ENCODE measurements at places on chromosomes 7 and 10.

- DNase-seq, result no peak
These were observed 1.6 kb upstream of the MRPS33 start for GRCh38 chr7:141016349-141016748.

DNA sequence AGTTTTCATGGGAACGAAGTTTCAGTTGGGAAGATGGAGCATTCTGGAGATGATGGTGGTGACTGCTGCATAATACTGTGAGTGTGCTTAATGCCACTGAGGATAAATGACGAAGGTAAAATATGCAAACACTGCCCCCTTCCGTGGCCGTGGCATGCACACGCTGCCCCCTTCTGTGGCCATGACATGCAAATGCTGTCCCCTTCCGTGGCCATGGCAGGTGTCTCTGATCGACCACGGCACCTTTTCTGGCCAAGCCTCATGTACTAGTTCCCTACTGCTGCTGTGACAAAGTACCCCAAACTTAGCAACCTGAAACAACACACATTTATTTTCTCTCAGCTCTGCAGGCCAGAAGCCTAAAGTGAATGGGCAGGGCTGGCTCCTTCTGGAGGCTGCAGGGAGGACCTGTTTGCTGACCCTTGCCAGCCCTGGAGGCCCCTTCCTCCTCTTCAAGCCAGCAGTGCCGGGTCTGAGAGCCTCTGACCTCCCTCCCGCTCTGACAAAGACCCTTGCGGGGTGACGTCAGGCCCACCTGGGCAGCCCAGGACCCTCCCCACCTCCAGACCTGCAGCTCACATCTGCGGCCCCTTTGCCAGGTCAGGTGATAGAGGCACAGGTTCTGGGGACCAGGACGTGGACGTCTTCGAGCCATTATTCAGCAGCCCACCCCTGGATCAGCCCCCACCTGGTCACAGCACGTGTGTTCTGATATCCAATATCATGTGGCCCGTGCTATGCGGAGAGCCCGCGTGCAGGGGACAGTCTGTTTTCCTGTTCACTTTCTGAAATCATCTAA lies 82.0 kb downstream of the MICALL2 start:
- DNase-seq, result no peak

- DNase-seq, result no peak
These were observed 311.7 kb downstream of the DOCK4 start for GRCh38 chr7:111894518-111894917.

DNA sequence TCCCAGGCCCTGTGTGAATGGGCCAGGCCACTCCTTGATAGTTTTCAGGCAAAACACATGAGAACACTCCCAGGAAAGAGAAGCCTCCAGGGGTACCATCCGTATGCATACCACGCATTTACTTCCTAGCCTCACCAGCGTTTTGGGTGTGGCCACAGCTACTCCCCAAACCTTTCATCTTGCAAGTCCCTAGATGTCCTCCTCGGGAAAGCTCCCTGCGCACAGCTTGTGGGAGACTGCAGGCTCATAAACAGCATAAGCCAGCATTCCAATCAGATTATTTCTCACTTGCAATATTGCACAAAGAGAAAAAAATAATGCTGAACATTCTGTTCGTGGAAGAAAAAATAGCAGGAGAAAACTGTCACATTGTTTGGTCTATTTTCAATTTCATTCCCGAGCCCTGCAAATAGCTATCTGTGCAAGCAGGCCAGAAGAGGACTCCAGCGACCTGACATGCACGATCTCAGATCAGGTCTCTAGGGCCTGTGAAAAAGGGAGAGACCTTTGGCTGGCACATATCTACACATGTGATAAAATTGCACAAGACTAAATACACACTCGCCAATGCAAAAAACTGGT lies 175.6 kb downstream of the PLXNA4 start:
- no peak for DNase-seq

GRCh38 chr7:40793132-40793531 lies 658.3 kb downstream of the SUGCT start:
- DNase-seq, result no peak

DNA sequence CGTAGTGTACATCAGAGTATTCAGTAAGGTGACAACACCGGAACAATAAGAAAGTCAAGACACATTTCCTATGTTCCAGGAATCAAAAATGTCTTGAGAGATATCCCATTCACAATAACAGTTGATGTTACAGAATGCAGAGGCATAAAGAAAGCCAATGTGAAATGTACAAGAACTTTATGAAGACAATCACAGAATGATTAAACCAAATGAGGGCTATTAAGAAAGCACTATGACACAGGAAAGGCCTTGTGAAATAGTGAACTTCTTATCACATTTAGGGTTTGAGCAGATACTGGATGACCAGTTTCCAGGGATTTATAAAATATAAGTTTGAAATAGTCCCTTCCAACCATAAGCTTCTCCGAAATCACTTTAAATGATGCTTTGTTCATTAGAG lies 52.7 kb downstream of the VWDE start:
- DNase-seq, result no peak

GRCh38 chr7:99406557-99406956 lies 1.8 kb downstream of the PDAP1 start:
- DNase-seq, result no peak

GRCh38 chr7:53771701-53772100 lies 736.3 kb downstream of the POM121L12 start:
- no peak for DNase-seq

DNA sequence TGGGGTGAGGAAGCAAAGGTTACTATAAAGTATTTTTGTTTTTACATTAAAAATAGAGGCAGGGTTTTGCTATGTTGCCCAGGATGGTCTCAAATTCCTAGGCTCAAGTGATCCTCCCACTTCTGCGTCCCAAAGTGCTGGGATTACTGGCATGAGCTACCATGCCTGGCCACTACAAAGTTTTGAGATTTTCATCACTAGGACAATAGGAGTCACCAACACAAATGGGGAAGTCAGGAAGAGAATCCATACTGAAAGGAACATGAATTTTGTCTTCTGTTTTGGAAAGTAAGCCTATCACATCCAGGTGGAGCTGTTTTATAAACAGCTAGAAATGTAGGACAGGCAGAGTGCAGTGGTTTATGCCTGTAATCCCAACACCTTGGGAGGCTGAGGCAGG lies 20.0 kb upstream of the CAPZA2 start:
- no peak for DNase-seq

- no peak for DNase-seq
These were observed 38.0 kb downstream of the ADD3 start for GRCh38 chr10:110045772-110046171.

DNA sequence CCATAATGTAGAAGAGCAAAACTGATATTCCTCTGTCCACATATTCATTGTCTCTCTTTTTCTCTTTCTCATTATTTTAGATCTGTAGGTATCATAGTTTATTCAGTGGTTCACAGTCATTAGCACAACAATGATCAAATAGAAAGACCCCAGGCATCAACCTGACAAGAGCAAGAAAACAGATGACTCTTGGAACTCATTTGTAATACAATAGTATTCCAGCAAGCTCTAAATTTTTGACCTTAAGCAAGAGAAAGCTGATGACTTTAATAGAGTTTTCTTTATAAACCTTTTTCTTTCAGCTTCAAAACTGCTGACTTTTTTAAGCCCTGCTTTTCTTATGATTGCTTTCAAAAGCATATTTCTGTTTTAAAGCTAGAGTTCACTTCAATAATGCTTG lies 507.5 kb upstream of the SORCS1 start:
- no peak for DNase-seq

GRCh38 chr10:70730955-70731354 lies 54.2 kb downstream of the TBATA start:
- DNase-seq, result no peak
